Stimulated activated CD4-positive, alpha-beta T cell treated with anti-CD3 and anti-CD28 coated beads, Interleukin-4, amount 100 ng/mL, for 48 hours (primary cell): ENCODE measurements at places on chromosomes 1 and 21.

GRCh38 chr1:9874959-9875635, 35.0 kb downstream of the CTNNBIP1 start:
- DNase-seq: peak; percentile 58

DNA sequence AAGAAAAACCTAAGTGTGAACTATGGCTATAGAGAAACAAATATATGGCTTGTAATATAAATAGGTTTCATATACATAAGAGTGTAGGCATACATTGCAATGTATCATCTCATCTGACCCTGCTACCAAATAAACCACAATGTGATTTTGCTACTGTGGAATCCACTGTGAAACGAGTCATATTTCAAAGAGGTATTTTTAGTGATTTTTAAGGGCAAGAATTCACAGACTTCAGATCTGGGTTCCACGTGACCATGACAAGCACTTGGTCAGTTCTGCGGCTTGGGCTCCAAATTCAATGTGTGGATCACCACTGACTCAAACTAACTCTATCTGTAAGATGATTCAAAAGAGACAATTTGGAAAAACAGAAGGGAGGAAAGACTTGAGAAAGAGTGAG, 147.0 kb upstream of the ERG start:
- no peak for DNase-seq

DNA sequence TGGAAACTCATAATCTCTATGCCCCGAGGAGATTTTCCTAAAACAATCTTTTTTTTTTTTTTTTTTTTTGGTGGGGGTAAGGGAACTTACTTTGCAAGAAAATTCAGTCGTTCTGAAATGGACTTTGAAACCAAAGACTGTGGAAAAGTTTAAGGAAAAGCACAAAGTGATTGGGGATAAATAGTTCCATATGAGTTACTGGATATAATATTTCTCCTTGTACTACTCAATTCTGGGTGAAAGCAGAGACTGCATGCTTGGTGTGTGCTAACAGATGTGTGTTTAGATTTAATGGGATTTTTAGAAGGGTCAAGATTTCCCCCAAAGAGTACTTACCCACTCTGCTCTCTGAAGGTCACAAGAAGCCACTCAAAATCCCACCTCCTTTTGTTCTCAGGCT, 204.9 kb upstream of the USP24 start:
- DNase-seq: no peak

DNA sequence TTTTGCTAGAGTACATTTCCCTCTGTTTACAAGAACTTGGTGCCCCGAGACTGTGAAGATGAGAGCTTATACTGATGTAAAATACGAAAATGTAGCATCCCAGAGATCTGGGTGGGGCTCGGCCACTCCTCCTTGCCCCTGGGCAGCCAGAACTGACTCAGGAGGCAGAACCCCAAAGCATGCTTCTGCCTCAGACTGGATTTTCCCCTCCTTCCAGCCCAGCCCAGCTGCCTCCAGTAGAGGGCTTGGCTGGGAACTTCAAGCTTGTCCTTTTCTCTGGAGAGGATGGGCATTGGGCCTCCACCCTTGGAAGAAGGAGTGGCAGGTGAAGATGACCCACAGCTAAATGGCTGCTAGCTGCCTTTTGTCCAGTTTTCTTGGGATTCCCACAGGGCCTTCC, 24.3 kb upstream of the BTG2 start:
- no peak for DNase-seq

DNA sequence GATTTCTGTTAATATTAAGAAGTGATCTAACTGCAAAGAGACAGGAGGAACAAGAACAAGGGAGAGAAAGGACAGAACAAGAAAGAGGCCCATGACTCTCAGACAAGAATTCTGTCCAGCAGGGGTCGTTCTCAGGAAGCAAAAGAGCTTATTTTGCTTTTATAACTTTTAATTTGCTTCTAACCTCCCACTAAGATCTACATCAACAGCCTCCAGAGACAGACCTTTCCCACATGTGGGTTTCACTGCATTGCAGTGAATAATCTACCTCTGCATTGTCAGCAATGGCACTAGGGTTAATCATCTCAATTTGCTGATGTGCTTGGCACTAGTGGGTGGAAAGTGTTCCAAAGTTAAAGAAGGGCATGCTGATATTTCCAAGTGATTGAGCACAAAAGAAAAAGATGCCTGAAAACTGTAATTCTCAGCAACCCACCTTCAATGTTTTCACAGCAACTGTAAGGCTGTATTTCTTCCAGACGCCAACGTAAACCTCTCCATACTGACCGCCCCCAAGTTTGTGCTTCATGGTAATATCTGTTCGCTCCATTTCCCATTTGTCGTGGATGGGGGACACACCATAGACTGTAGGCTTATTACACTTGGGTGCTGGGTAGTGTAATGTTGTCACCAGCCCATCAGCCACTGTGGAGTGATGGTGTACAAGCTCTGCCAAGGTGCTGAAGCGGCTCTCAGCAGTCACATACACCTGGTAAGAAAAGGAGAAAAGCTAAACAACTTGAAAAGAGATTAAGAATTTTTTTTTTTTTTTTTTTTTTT, 39.5 kb downstream of the TOR3A start:
- peak; percentile 33 for DNase-seq

DNA sequence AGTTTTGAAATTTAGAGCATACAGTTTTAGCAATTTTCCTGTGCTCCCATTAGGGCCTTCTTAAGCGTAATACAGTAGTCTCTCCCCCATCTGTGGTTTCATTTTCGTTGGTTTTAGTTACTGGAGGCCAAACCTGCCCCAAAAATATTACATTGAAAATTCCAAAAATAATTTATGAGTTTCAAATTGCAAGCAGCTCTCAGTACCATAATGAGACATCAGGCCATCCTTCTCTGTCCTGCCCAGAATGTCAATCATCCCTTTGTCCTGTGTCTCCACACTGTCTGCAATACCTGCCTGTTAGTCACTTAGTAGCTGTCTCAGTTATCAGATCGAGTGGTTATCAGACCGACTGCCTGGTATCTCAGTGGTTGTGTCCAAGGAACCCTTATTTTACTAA, 45.4 kb downstream of the ADSS2 start:
- DNase-seq: no peak

DNA sequence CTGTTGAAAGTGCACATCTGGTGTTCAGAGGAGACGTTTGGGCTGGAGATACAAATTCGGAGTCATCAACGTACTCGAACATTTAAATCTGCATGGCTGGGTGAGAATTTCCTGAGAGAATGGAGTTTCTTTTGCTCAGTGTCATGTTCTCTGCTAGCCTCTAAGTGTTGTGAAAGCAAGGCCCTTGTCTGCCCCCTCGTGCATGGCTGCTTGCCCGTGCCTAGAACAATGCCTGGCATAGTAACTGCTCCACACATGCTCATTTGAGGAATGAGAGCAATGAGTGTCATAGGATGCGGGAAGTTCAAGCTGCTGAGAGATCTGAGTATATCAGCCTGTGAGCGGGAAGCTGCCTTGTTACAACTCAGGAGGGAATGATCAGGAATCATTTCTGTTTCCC, 171.1 kb upstream of the CSF3R start:
- no peak for DNase-seq

DNA sequence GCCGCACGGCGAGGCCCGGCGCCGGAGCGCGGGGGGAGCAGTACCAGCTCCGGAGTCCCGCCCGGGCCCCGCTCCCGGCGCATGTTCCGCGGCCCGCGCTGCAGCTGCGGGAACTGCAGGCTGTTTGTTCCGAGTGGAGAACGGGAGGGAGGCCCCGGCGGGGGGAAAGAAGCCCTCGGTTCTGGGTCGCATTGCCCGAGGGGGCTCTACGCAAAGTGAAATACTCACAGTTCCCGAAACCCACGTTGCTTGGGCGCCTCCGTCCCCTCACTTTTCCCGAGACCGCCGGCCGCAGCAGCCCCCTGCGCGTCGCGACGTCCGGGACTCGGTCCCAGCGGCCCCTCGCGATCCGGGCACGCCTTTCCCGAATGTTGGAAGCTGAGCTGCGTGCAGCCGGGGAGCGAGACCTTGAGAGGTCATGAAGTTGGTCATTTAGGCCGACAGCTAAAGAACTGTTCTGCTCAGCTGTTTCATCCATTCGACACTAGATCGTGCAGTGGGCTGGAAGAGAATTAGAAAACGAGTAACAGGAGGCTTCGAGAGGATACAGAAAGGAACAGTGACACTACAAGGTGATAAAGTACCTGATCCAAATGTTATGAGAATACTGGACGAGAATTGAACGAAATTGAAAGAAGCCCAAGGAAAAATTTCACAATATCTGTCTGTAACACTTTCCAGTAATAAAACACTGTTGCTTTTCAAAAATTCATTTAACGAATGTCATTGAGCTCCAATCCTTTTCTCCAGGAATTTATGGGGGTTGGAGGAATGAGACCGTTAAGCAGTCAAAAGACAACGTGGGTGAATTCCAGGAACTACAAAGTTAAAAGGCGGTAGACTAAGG, 657 bp upstream of the LIN9 start:
- no peak for DNase-seq

DNA sequence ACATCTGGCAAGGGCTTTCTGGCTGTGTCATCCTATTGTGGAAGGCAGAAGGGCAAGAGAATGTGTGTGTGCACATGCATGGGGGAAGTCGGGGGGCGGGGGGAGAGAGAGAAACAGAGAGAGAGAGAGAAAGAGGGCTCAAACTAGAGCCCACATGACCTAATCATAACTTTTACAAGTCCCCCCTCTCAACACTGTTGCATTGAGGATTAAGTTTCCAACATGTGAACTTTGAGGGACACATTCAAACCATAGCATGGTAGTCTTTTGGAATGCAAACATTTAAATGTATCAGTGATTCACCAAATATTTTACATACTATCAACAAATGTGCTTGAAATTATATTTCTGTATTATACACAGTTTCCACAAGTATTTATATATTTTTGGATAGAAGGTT, 655.4 kb upstream of the B3GALT2 start:
- DNase-seq: no peak

GRCh38 chr1:226637147-226637935, 88.8 kb downstream of the STUM start:
- DNase-seq: no peak

DNA sequence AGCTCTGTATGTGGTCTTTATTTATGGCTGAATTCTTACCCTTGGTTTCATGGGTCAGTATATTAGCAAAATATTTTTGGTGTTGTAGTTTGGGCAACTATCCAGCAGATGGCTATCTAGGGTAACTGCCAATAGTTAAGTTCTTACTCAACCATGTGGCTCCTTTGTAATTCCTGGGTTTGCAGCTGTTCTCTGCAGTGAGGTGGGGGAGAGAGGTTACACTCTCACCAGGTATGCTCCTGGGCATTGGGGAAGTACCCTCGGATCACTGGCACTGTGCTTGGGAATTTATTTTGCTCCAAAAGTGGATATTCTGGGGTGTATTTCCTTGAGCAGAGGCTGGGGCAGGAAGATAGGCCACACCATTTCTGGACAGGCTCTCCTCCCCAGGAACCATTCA, 436.7 kb upstream of the TMPRSS15 start:
- DNase-seq: no peak

GRCh38 chr1:19975423-19976193, 3.8 kb downstream of the PLA2G2A start:
- DNase-seq: no peak

- no peak for DNase-seq
Observed at GRCh38 chr1:116379674-116380498, 6.8 kb downstream of the ATP1A1 start.

DNA sequence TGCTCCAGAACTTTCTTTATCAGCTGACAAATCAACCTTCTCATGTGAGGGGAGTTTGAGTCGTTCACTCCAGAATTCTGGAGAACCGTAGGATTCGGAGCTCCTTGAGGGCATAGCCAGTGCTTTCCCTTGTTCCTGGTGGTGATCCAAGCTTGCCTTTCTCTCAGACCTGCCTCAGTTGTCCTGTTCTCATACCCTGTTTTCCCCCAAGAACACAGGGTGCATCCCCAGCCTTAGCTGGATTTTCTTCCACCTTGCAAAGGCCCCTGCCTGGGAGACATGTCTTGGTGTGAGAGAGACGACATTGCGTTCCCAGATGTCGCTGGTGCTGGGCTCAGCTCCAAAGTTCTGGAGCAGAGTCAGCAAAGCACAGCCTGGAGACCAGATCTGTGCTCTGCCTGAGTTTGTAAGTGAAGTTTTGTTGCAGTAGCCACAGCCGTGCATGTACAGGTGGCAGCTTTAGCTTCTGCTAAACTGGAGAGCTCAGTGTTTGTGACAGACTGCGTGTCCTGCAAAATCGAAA, 40.0 kb downstream of the ABCG1 start:
- DNase-seq: no peak

DNA sequence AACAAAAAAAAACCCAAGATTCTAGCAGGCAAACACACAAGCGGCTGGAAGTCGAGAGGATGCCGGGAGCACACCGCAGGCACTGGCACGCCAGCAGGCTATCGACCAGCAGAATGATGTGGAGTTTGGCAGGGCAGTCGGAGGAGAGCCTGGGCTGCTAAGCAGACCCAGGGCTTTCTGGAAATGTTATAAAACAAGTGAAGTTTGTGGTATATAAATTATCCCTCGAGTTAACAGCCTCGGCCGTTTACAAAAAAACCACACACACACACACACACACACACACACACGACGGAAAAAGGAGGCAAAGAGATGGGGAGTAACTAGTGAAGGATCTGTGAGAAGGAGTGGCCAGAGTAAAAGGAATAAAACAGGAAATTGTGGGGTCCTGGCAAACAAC, 87.2 kb upstream of the IVNS1ABP start:
- no peak for DNase-seq

DNA sequence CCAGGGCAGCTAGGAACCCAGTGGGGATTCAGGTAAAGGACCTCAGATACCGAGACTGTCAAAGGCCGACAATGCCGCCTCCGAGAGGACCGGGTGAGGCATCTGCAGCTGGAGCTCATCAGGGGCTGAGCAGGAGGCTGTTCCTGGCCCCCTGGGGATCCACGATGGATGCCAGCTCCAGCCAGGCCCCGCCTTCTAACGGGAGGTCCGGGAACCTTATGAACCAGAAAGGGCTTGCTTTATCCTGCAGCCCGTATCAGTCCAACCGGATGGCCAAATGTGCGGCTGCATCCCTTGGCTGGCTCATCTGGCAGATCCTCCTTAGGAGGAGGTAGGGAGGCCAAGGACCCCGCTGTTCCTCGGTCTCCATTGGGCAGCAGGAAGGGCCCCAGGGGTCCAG, 32.0 kb downstream of the SLC45A1 start:
- DNase-seq: no peak

DNA sequence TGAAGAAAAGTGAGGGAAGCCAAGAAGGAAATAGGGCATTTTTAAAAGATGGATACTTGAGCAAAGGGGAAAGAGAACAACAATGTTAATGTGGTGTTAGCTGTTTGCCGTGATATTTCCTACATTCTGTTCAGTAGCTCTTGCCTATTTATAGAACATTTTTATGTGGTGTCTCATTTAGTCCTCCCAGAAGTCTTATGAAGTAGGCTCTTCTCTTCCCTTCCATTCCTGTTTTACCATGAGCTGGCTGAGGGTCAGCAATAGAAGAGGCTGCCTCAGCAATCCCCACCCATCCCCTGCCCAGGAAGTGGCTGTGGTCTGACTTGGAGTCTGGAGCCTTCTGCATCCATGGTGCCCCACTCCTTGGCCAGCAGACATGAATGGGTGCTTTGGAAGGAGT, 60.1 kb downstream of the KIAA0040 start:
- DNase-seq: no peak

GRCh38 chr1:235011599-235012435, 116.8 kb downstream of the TOMM20 start:
- DNase-seq: peak; percentile 93
